ENCODE measurements at places on chromosomes 5 and 9.

- DNase-seq, result no peak
Measured at GRCh38 chr5:171599957-171600612, 180.6 kb downstream of the FGF18 start.

GRCh38 chr5:93044859-93045666, 536.0 kb downstream of the NR2F1-AS1 start:
- no peak for DNase-seq

- no peak for DNase-seq
Measured at GRCh38 chr9:4517274-4517673, 27.0 kb downstream of the SLC1A1 start.

GRCh38 chr5:42089705-42090104, 164.6 kb downstream of the FBXO4 start:
- no peak for DNase-seq

- no peak for DNase-seq
Measured at GRCh38 chr9:28758341-28758740, 1185.1 kb upstream of the C9orf72 start.

DNA sequence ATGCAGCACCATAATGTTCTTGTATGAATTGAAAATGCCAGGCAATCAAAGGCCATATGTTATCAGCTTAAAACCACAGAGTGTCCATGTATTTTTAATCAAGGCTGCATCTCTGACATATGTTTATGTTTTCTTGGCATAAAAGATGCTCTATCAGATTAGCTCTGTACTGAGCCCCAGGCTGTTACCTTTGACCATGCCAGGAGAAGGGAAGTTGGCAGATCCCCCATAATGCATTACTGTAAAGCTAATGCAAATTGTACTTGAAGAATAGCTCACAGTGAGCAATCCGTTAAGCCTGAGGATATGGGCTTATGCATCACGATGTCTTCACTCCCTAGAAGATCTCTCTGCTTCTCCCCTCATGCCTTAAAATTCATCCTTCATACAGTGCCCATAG, 414.4 kb downstream of the BRINP1 start:
- no peak for DNase-seq

GRCh38 chr5:150408231-150408943, 4.3 kb downstream of the CD74 start:
- no peak for DNase-seq

- no peak for DNase-seq
Measured at GRCh38 chr9:100222674-100223073, 123.6 kb downstream of the INVS start.

GRCh38 chr5:124131466-124131865, 615.0 kb downstream of the ZNF608 start:
- no peak for DNase-seq

GRCh38 chr5:135609981-135610380, 31.2 kb upstream of the CXCL14 start:
- no peak for DNase-seq

DNA sequence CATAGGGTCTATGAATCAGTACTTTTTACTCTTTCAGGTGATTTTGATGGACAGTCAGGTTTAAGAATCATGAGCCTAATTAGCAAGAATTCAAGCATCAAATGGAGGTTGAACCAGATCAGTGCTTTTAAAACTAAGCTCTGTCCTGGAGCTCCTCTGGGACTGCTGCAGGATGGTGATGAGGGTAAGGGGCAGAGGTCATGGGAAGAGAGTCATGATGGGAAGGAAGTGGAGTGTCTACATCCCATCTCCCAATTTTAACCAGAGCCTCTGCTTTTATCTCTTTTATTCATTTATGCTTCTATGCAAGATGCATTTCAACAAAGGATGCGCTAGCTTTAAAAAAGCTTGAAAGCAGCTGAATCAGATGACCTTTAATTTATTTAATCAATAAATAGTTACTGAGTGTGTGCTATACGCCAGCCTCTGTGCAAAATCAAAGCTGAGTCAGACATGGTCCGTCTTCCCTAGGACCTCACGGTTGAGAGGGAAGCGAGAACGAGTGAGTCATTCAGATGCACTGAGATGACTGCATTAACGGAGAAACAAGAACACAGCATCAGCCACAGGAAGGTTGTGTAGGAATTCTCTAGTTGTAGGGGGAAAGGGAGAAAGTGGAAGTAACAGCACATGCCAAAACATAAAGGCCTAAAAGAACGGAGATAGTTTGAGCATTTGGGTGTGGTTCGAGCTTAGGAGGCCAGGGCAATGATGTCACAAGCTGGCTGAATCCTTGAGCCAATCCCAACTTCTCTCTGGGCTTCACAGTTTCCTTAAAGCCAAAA, 441.6 kb upstream of the BRINP1 start:
- no peak for DNase-seq

DNA sequence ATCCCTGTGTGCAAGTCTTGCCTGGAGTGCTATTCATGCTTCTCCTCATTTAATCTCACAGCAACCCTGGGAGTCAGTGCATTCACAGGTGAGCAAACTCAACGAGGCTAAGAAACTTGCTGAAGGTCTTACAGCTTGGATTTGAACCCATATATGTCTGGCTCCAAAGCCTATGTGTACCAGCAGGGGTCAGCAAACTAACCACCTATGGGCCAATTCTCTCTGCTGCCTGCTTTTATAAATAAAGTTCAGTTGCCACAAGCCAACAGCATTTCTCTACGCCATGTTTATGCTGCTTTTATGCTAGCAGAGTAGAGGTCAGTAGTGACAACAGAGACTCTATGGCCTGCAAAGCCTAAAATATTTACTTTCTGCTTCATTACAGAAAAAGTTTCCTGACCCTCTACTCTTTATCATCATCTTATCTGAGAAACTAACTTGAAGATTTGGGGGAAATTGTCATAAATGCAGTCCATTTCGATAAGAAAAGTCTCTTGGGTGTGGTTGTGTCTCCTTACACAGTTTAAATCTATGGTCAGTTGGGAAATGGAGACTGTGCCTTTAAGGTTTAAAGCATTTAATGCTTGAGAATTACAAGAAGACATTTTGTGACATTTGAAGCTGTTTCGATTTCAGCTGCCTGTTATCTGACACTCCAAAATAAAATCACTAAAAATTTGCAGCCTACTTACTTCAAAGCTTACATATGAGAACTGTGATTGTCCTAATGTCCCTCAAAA, 137.7 kb downstream of the PRELID2 start:
- DNase-seq, result no peak

- peak; percentile 7 for DNase-seq
Measured at GRCh38 chr5:82277613-82277986, 554 bp downstream of the RPS23 start.

DNA sequence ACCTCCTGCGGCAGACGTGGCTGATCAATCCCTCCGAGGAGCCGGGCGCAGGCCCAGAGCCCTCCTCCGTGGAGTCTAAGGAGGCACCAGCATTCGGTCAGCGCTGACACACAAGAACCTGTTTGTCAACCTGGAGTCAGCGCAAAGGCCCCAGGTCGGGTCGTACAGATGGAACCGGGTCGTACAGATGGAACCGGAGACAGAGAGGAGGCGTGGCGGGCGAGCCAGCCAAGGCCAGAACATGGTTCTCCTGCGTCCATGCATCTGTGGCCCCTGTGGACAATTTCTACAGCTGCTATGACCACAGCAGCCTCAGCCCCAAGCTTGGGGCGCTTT, 125.1 kb upstream of the SARDH start:
- DNase-seq, result no peak

- DNase-seq, result no peak
Measured at GRCh38 chr9:23887781-23888180, 61.7 kb upstream of the ELAVL2 start.

GRCh38 chr9:71752928-71753327, 15.4 kb downstream of the CEMIP2 start:
- no peak for DNase-seq

DNA sequence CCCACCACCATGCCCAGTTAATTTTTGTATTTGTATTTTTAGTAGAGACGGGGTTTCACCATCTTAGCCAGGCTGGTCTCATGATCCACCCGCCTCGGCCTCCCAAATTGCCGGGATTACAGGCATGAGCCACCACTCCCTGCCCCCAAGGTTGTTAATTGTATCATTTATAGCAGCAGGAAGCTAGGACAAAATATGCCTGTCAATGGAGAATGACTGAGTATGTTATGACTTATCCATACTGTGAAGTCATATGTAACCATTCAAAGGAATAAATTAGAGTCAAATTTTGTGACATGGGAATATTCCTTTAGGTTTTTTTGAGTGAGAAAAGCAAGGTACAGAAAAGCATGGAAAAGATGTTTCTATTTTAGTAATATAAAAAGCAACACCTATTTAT, 3.9 kb upstream of the DAB2 start:
- no peak for DNase-seq

DNA sequence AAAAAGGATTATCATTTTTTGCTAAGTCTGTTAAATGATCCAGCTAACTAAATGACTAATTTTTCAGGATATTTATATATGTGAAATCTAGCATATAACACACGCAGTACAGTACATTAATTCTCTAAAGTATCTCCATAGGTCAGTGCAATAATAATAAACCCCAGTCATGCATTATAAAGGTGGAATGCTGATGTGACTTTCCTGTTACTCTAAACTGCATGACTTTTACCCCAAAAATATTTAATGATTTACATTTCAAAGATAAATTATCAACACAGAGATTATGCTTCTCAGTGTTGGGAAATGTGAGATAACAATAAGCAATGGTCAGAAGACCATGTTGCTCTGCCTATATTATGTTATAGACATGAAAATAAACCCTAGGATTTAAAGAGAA, 34.1 kb upstream of the PAM start:
- no peak for DNase-seq

DNA sequence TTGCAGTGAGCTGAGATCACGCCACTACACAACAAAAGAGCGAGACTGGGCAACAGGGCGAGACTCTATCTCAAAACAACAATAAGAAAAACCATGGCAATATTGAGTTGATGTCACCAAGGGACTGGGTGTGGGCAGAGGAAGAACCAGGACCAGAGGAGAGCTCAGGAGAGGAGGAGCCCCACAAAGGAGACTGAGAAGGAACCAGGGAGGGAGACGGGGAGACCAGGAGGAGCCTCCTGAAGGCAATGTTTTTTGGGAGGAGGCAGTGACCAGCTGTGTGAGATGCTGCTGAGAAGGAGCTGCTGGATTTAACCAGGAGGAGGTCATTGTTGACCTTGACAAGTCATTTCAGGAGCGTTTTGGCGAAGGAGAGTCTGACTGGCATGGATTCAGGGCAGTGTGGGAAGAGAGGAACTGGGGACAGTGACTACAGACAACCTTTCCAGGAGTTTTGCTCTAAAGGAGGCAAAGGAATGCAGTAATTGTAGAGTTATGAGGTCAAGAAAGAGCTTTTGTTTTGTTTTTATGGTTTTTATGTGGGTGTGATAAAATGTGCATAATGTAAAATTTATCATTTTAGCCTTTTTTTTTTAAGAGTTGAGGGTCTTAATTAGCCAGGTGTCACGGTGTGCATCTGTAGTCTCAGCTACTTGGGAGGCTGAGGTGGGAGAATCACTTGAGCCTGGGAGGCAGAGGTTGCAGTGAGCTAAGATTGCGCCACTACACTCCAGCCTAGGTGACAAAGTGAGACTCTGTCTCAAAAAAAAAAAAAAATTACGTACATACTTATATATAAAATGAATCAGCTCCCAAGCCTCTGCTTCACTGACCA, 17.9 kb downstream of the TRUB2 start:
- DNase-seq, result no peak

DNA sequence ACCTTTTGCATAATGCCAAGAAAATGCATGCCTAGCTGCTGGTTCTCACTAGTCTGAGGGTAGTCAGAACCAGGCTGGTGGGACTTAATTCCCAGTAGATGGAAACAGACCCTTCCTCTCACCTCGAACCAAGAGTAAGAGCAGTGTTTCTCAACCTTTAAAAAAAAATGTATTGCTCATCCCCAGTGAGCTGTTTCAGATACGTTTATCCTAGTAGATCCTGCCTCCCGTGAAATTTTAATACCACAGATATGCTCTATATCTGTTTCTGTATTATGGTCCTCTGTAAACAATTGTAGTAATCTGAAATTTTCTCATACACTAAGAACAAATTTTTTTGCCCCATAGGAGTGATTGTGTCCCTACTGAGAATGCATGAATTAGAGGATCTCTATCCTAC, 86.2 kb downstream of the TEK start:
- DNase-seq, result no peak

GRCh38 chr9:108105885-108106284, 616.3 kb upstream of the KLF4 start:
- DNase-seq, result no peak

DNA sequence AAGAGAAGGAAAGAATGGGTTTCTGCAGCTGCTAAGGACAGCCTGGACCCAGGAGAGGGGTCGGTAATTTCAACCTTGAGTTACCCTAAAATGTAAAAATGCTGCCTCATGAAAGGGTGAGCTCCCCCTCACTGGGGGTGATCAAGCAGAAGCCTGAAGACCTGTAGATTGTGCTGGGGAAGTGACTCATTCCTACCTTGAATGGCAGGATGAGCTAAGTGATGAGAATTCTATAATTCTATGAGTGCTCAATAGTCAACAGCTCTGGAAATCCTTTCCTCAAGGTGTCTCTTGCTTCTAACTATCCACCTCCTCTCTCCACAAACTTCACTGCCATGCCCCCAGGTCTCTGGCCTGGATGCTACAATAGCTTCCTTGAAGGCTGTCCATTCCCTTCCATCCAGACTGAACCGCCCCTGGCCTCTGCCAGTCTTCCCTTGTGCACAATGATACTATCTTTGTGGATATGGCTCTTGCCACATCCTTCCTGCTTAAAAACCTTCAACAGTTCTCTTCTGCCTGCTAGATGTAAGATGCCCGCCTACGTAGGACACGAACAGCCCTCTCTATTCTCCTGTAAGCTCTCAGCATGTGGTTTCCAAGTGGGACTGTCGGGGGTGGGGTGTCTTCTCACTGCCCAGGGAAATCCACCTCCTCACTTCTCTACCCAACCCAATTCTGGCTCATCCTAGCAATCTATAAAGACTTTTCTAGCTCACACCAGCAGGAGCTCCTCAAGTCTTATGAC, 50.6 kb downstream of the PTPN3 start:
- DNase-seq, result no peak

GRCh38 chr9:95341293-95341962, 23.9 kb upstream of the FANCC start:
- no peak for DNase-seq

- no peak for DNase-seq
Measured at GRCh38 chr5:154526231-154527226, 48.5 kb upstream of the HAND1 start.

- DNase-seq, result no peak
Measured at GRCh38 chr5:149478761-149479160, 72.5 kb downstream of the CSNK1A1 start.

DNA sequence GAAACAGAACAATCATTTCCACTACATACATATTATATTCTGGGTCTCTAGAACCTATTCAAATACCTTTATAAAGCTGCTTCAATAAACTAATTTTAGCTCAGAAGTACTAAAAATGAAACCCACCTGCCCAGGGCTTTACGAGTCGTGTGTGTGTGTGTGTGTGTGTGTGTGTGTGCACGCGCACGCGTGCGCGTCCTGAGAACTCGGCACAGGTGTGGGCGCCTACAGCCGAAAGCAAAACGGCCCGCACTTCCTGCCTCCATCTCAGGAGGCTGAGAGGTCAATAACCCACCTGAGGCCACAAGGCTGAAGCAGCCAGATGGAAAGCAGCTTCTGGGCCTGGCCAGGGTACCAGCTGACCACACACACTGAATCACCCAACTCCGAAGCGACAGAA, 3.0 kb downstream of the CLPTM1L start:
- DNase-seq, result no peak

GRCh38 chr5:86108825-86109224, 508.9 kb upstream of the COX7C start:
- DNase-seq, result no peak

GRCh38 chr9:115717711-115718173, 435.8 kb upstream of the PAPPA start:
- DNase-seq, result no peak
